ENCODE measurements at places on chromosomes 1 and 21.

DNA sequence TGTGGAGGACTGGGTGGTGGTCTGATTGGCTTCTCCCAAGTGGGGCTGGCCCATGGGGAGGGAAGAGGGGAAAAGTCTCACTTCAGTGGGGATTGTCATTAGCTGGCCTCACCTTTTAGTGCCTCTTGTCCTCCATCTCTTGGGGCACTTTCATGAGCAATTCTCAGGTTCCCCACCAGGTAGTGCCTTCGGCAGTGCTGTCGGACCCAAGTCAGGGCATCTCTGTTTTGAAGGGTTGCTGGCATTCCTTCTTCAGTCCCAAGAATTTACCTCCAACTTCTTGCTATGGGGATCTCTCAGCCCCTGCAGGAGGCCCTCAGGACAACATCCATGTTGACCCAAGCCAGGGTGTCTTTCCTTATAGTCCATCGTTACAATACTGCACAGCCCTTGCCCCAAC, 54.7 kb upstream of the F3 start:
- no peak for DNase-seq

- DNase-seq, result no peak
These were observed 126.1 kb downstream of the CDC42BPA start for GRCh38 chr1:227192163-227192562.

- DNase-seq, result peak; percentile 6
These were observed 210.9 kb downstream of the LTN1 start for GRCh38 chr21:28781602-28782276.

GRCh38 chr1:98253145-98253544, 332.3 kb upstream of the DPYD start:
- no peak for DNase-seq

GRCh38 chr1:203135636-203136305, 8.2 kb downstream of the ADORA1 start:
- DNase-seq, result no peak

DNA sequence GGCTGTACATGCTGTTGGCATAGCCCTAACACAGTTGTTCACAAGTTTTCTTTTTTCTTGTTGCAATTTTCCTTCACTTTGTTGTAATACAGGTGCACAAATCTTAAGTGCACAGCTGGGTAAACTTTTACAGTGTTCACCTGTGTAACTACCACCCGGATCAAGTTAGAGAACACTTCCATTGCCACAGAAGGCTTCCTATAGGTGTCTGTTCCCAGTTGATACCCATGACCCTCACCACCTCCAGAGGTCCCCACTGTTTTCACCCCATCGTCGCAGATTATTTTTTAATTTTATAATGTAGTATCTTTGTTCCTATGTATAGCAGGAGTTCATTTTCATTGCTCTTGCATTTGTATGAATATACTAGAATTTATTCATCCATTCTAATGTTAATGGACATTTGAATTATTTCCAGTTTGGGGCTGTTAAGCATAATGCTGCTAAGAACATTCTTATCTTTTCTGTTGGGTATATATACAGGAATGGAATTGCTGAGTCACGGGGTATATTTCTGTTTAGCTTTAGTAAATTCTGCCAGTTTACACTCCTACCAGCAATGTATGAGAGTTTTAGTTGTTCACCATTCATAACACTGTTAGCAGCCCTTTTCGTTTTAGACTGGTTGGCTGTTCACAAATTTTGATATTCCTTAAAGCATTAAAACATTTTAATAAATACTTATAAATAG, 16.4 kb downstream of the SPRTN start:
- DNase-seq, result no peak

DNA sequence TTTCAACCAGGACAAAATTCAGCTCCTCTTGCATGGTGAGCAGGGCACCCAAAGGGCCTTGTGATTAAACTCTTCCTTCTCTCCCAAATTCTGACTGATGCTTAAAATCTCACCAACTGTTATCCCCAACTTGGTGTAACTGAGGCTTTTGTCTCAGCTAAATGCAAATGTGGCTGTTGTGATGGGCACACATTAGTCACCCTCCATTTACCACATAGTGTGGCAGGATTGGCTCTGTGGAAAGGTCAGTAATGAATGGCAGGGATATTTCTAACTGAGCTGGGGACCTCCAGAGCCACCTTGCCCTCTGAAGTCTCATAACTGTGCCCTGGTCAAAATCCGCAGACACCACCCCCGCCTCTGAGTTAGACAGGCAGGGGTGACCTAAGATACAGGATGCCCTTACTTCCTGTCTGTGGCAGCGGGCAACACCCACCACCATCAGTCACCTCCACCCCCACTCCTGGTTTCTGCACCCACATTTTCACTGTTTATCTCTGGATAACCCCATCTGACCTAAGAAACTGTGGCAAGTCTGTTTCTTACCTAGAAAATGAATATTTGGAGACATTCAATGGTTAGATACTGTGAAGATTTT, 25.4 kb upstream of the RGS16 start:
- no peak for DNase-seq

DNA sequence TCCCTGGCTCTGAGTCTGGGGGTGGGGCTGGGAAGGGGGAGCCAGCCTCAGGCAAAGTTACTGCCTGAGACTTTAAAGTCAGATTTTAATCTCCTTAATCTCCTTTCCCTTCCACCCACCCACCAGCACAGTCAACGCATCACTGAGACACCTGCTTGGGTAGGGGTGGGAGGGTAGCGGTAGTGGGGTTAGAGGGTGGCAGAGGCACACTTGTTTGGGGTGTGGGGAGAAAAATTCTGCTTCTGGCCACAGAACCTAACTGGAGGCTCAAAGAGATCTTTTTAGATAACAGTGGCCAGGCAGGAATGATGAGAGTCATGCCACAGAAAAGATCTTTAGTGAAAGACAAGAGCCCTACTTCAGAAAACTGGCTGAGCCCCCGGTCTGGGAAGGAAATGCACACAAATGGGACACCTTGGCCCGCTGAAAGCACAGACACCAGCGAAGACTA, 44.1 kb downstream of the CD247 start:
- DNase-seq, result no peak

DNA sequence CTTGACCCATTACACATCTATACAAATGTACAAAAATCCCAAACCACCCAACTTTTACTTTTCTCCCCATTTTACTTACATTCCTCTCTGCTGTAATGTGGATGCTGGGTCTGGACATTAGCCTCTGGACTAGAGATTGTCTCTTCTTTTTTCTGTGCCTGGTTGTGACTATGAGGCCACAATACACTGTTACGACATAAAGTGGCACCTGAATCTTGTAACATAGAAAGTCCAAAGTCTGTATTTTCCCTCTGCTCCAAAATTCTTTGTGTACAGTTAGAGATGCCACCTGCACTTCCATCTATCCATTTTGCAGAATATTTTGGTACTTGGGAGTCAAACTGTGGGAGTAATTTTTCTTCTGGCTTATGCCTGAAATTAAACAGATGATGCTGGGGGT, 22.7 kb downstream of the C21orf91 start:
- peak; percentile 13 for DNase-seq

GRCh38 chr1:1206966-1207531, 657 bp upstream of the TNFRSF18 start:
- DNase-seq, result no peak

- no peak for DNase-seq
These were observed 502.2 kb downstream of the PLPP3 start for GRCh38 chr1:56077206-56077605.

- DNase-seq, result no peak
These were observed 17.2 kb downstream of the PKN2 start for GRCh38 chr1:88701275-88701674.

DNA sequence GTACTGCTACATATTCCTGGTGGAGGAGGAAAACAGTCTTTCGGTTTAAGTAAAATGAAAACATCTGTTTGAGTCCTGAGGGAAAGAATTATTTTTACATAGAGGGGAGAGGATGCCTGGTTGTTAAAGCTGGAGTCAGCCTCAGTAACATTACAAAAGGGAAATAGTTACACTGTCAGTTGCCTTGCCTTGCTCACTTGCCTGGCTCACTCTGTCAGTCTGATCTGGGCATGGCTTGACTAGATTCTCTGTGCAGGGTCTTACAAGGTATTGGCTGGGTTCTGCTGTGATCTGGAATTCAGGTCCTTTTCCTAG, 8.4 kb upstream of the UBE2U start:
- no peak for DNase-seq

DNA sequence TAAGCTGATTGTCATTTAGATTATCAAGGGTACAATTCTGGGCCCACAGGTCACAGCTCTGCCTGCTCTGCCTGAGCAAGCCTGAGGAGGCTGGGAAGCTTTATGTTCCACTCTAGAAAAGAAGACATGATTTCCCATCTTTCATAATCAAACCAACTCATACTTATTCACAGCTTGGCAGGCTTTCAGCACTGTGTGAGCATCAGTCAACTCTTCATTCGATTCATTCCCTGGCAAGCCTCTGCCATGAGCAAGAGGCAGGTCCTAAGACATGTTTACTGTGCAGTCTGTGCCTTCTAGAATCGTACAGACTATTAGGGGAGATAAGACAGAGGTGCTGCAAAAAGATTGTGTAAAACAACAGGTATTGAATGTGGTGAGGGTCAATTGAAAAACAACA, 24.5 kb upstream of the KIRREL1 start:
- DNase-seq, result no peak

DNA sequence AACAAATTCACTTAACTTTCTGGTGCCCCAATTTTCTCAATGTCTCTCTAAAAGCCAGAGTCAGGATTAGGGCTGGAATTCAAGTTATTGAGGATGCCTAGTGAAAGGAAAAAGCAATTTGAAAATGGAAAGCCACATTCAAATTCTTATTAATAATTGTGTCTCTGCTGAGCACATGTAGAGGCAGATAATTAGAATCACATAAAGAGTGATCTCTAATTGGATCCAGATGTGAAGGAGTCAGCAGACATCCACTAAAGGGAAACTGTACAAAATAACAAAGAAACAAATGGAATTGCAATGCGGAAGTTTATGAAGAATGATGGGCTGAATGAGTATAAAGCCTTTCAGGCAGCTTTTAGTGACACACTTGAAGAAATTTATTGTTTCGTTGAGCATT, 482.6 kb downstream of the TTLL7 start:
- DNase-seq, result no peak

DNA sequence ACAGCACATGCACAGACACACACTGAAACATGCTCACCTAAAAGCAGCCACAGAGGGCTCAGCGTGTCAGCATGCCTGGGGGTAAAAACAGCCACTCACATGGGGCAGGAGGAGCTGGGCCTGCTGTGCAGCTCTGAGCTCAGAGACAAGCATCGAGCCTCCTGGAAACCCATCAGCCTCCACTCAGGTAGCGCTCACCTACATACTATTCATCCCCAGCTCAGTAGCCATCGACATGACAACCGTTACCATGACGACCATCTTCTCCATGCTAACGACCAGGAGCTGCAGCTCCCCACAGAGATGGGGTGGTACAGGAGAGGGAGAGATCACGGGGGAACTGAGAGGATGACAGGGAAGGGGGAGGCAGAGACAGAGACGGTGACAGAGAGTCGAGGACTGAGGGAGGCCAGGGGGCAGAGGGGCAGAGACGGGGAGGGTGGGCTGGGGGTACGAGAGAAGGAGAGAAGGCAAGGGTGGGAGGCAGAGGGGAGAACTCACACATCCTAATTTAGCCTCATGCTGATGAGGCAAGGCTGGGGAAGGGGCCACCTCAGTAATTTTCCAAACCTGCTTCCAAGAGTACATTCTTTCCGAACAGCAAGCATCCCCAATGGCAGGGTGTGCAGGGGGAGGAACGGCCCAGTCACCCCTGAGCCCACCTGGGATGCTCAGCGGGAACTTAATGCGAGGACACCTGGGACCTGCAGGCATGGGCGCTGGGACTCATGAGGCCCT, 28.4 kb downstream of the SDC3 start:
- DNase-seq, result no peak

DNA sequence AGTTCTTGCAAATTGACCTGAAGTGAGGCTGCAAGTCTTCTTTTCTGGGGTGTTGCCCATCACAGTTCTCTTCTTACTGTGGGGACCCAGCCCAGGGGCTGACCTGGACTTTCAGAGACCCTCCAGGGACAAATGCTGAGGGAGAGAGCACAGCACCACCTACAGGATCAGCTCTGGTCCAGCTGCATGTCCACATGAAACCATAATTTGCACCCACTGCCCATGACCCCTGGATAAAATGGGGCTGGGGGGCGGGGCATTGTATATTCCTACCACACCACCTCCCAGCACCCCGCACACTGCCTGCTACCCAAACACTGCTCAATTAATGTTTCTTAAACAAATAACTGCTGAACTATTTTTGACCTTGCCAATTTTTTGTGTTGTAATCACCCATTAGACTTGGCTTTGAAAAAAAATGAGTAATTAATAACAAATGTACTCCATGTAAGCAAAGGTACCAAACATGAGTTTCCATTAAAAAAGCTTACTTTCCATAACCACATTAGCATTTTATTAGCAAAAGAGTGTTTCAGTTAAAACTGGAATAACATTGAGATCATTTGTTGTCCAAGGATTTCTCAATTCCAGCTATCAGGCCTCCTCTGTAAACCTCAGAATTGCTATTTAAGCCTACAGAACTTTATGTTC, 168.0 kb upstream of the RAB4A start:
- no peak for DNase-seq

DNA sequence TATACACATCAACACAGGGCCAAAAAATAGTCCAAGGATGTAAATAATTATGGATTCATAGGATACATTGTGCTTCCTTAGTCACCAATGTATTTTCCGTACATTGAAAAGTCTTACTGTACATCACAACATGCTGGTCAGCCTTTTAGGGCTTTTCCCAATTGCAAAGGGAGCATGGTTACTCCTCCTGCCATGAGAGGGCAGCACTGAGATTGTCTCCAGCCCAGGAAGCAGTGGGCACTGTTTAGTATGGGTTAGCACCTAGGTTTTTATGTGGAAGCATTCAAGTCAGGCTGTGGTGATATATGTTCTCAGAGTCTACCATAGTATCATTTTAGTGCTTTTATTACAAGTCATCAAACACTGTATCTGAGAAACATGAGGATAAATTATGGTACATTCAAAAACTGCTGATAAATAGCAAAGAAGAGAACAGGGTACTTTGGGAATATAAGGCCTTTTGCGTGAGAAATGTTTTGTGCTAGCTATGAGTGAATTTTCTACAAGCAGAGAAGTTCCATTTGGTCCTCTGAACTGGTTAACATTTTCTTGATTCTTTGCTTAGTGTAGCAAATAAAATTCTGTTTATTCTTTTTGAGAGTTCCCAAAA, 34.0 kb downstream of the ST6GALNAC5 start:
- DNase-seq, result peak; percentile 32

DNA sequence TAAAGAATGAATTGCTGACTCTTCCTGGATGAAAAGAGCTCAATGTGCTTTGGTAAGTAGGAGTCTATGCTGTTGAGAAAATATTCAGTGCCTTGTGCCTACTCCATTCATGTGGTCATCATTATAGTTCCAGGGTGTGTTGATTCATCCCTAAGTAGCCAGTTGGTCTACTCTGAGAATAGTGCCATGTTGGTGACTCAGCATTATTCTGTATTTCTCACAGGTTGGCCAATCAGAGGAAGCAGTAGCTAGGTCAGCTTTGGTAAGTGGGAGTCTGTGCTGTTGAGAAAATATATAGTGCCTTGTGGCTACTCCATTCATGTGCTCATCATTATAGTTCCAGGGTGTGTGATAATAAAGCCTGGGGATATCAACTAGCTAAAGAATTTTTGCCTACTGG, 397.3 kb downstream of the AGBL4 start:
- no peak for DNase-seq

- peak; percentile 36 for DNase-seq
These were observed 114.7 kb downstream of the PBX1 start for GRCh38 chr1:164673584-164674214.

All from HuH-7 (cell line).